Gastroesophageal sphincter (tissue), 4 donors: ENCODE measurements at places on chromosomes 16 and 17.

DNA sequence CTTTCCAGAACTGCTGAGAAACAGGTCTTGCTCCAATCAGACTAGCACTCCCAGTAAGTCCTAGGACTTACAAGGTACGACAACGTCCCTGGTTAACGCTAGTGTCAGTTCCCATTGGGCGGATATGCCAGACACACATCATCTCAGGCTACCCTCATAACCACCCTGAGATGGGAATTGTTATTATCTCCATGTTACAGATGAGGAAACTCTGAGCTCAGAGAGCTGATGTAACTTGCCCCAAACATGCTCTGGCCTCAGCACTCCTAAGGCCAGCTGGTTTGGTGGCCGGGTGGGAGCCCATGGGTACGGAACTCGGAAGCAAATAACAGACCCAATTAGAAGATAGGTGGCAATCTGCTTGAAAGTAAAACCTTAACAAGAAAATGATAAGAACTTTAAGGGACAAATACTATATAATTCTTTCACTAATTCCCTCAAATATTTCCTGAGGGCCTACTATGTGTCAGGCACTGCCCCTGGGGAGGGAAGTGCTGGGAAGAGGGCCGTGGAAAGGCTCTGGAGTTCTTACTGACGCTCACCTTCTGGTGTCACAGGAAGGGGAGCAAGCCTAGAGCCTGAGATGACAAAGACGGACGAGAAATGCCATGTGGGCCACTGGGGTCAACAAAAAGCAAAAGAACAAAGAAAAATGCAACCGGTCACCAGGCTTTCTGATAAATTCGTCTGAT is 6.9 kb downstream of the CREBBP start:
- no peak for ATAC-seq

- ATAC-seq: peak; percentile 69
These were observed 13.1 kb upstream of the LASP1NB start for GRCh38 chr17:38912221-38912813.

GRCh38 chr17:32699247-32699646 is 177.7 kb downstream of the MYO1D start:
- no peak for ATAC-seq

- ATAC-seq: no peak
These were observed 43.2 kb downstream of the CRISPLD2 start for GRCh38 chr16:84862804-84863480.

DNA sequence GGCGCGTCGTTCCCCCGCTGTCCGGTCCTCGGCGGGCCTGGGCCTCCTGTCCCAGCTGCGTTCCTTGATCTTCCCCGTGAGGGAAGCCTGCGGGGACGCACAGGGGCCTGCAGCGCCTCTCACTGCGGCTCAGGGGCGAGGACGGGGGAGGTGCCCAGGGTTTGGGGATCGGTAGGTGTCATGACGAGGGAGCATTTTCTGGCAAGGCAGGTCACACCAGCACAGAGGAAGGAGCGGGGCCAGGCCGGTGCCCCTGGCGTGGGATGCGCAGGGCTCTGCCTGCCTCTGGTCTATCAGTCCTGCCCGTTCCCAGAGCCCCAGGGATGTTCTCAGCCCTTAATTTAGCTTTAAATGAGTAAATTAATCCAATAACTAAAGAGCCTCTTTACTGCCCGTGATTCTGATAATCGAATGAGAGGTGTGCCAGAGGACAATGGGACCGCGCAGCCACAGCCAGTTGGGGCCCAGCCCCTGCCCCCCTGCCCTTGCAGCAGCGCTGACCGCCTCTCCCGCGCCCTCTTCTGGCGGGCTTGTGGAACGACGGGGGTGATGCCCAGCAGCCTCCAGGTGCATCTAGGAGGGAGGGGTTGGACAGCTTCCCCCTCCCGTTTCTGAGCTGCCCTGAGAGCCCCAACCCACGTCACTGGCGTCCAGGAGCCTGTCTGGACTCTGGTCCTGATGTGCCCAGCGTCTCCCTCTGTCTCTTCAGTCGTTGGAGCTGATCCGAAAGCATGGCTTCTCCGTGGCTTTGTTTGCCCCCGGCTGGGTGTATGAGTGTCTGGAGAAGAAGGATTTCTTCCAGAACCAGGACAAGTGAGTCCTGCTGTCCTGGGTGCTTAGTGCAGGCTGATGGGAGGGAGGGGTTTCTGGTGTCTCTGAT is 7.9 kb downstream of the ENGASE start:
- no peak for ATAC-seq

GRCh38 chr17:68035131-68035522 is 408 bp upstream of the KPNA2 start:
- peak; percentile 92 for ATAC-seq
